Foreskin keratinocyte (primary cell): ENCODE measurements at places on chromosomes 6 and 20.

GRCh38 chr6:72746276-72746675, 124.4 kb downstream of the KCNQ5 start:
- peak; percentile 69 for DNase-seq

DNA sequence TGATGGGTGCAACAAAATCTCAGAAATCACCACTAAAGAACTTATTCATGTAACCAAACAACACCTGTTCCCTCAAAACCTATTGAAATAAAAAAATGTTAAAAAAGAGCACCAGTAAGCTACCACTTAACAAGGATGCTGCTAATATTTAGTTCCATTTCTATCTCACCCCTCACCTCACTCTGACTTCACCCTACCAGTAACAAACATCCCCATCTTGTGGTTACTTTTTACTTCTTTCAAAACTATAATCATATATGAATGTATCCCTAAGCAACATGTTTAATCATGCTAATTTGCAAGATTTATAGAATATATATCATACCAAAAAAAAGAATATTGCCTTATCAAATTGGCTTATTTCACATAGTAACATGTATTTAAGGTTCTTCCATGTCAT, 27.4 kb upstream of the SLC24A3 start:
- no peak for DNase-seq

DNA sequence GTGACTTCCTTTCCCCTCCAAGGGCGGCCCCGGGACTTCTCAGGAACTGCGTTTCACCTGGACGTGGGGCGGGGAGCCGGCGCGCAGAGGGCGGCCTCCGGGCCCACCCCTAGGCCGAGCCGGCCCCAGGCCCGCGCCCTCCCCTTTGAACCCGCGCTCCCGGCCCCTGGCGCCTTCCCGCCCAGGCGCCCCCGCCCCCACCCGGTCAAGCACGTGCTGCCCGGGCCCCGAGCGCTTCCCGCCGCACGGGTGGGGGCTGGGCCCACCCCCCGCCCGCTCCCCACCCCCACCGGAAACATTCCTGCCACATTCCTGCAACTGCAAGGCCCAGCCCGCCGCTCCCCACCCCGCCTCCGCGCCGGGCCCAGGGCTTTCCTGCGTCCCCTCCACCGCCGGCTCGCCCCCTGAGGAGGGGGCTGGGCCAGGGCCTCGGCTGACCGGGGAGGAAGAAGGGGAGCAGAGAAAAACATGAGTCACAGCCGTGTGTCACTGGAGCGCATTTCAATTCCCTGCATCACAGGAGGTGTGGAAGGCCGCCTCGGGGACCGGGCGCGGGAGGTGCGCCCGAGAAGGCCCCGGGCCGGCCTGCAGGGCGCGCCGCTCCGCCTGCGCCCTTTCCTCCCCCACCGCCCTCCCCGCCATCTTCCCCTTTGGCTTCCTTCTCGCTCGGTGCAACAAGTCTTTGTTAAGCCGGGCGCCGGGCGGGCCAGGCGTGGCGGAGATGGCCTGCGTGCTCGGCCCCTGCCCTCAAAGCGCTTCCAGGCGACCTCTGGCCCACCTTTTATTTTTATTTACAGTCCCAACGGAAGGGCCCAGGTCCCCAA, 1.2 kb upstream of the HMGA1 start:
- DNase-seq = peak; percentile 88

GRCh38 chr6:16810411-16810810, 49.2 kb upstream of the ATXN1 start:
- DNase-seq = no peak

GRCh38 chr20:10077081-10077471, 42.3 kb downstream of the ANKEF1 start:
- no peak for DNase-seq
